ENCODE measurements at places on chromosomes 1 and 21.

GRCh38 chr1:216723274-216723780 is at the start of gene ESRRG:
TSS of gene ESRRG (minus strand) at chr1:216723429. CDS start at chr1:216723299, 130 bp downstream.
- no peak for DNase-seq

DNA sequence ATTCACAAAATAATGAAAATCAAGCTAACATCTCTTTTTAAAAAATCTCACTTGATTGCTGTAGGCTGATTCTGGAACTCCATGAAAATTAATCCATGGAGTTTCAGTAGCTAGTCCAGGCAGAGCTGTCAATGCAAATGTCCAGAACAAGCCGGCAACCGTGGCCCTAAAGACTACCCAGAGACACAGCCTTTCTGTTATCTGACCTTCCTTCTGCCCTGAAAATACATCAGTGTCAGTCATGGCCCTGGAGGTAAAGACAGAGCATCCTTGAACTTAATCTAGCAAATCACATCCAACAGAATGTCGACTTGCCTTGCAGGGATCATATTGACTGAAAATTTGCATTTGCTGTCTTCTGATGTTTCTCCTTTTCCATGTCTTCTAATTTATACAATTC is 887.4 kb upstream of the B3GALT2 start:
- no peak for DNase-seq

DNA sequence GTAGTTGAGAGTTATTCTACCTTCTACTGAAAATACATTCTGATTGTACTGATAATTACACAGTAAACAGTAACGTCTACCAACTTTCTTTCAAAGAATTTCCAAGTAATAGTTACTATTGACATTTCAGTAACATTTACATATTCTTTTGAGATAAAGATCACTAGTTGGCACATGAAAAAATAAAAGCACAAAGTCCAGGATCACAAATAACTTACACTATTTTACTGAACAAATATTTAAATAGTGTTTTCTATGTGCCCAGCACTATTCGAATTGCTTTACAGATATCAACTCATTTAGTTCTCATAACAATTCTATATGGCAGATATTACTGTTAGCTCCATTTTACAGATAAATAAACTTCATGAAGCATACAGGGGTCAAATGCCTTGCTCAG is 126.4 kb downstream of the TTLL7 start:
- DNase-seq: no peak

DNA sequence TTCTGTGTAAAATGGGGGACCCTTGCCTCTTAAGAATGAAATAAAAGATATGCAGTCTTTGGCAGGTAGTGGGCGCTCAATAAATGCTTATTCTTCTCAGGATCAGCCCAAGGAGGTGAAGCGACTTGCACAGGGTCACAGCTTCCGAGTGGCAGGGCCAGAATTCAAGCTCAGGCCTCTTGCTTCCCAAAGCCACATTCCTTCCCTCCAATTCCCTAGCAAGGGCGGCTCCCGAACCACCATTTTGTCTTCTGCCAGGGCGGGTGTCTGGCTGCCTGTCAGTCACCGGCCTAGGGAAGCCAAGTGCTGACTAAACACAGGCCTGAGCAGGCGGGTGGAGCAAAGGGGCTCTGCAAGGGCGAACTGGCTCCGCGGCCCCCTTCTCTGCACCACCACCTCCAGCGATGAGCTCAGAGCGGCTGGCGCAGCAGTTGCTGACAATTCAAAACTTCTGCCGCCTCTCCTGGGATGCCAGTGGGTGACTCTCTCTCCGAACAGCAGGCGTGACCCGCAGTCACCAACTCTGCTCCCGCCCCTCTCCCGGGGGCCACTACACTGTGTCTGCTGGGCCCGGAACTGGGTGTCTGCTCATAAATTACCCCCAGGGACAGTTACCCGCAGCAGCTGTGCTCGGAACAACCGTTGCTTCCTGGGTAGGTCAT is 10.8 kb downstream of the GPR3 start:
- peak; percentile 28 for DNase-seq

DNA sequence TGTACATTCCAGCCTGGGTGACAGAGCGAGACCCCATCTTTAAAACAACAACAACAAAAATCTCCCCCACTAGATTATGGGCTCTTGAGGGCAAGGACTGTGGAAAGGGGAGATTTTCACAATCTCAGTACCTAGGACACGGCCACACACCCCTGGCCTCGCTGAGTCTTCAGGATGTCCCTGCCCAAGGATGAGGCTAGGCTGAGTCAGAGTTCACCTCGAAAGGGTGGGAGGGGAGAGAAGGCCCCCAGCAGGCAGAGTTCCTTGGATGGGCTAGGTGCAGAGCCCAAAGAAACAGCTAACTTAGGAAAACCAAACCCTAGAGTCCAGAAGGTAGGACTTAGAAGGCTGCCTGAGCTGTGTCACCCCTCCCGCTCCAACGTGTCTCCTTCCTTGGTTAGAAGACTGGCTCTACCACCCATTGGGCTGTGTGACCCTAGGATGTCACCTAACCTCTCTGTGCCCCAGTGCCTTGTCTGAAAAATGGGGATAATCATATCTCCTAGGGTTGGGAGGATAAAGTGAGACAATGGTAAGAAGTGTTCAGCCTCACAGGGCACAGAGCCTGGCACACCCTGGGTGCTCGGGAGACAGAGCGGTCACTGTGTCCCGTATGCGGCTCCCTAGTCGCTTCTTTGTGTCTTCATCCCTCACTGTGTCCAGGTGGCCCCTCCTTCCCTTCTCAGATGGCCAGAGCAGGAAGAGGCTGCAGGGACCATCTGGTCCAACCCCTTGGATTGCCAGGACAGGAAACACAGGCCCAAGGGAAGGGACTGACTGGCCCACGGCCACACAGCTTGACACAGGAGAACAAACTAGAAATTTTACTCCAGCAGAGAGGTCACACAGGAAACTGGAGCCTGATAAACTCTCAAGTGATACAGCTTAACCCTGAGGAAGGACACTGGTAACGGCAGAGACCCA is 11.2 kb downstream of the TRIM62 start:
- no peak for DNase-seq

DNA sequence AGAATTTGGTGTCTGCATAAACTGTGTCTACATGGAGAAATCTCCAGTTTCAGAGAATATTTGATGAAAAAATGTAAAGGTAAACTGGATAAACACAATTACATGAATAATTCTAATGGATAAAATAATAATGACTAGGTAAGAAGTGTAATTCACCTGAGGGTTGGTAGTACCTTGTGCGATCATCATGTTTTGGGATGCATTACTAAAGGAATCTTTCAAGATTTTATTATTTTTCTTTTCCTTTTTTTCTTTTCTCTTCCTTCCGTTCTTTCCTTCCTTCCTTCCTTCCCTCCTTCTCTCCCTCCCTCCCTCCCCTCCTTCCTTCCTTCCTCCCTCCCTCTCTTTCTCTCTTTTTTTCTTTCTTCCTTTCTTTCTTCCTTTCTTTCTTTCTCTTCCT is 818.7 kb downstream of the LTN1 start:
- no peak for DNase-seq

All from GM18507 (cell line).